ENCODE measurements at places on chromosomes 3 and 15.

DNA sequence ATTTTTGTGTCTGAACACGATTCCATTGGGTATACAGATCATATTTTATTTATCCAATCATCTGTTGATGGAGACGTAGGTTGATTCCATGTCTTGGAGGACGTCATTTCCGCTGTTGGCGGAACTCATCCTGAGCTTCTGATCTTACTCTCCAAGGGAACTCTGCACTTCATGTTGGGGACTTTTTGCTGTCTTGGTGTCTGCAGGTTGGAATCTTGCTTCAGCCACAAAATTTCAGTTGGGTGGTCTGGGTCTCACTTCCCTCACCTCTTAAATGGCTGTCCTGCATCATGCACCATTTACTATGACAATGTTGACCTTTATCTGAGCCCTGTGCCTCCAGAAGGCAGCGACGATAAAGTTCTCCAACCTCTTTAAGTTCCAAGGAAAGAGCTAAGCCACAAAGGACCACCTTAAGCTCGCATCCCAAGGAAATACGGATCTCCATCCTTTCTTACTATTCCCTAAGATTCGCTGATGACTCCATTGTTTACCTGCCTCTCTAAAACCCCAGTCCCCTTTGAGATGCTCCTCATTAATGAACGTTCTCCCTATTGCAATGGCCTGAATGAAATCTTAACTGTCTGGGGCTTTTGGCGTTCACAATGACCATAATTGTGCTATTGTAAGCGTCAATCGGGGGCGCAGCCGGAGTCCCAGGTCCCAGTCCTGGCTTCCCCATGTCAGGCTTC, 23.1 kb upstream of the RNU6-1 start:
- DNase-seq = no peak

- DNase-seq = no peak
These were observed 199.4 kb downstream of the KCNH8 start for GRCh38 chr3:19347671-19348070.

DNA sequence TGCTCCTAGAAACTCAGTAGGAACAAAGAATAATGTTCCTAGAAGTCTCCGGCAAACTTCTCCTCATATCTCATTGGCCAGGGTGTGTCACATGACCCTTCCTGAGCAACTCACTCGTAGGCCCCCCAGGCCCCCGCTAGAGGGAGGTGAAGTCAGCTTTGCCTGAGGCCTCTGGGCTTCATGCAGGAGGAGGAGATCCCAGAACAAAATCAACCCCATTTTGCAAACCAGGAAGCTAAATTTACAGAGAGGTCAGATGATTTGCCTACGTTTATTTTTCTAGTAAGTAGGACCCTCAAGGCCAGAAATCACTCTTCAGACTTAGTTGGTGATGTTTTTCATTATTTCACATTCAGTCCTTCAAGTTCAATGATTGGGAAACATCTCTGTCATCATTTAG, 99.1 kb downstream of the SSR3 start:
- no peak for DNase-seq

GRCh38 chr3:161851941-161852566, 355.4 kb downstream of the OTOL1 start:
- DNase-seq = no peak

DNA sequence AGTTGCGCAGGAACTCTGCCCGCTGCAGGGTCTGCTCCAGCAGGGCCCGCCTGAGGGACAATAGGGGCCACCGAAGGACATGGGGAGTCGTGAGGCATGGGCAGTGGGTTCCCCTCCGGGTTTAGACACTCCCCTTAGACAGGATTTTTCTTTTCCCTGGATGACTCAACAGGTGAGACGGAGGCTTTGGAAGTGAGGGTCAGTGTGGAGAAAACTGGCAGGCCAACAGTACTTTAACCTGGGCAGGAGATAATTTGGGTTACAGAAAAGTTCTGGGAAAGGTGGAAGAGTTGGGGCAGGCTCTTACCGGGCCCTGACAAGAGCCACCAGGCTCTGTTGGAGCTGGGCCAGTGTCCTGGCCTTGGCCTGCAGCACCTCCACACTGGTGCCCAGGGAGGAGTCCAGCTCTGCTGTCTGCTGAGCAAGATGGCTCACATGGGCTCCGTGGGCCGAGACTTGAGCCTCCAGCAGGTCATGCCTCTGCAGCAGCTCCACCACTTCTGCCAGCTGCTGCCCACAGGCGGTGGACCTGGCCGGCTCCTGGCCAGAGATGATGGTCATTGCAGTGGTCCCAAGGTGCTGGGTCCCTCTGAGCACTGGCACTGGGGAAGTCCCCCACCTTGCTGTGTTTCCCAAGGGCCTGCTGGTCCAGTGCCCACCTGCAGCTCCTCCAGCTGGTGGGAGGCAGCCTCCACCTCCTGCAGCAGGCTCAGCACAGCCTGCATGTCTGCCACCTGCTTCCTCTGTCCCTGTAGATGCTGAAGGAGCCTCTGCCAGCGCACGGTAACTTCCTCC, 11.0 kb downstream of the SPTBN5 start:
- no peak for DNase-seq

GRCh38 chr3:55716044-55716443, 228.9 kb upstream of the WNT5A start:
- no peak for DNase-seq

GRCh38 chr15:28885630-28886430, at the start of gene APBA2:
TSS of gene APBA2 (plus strand) at chr15:28885974. CDS start at chr15:29053885, 167,911 bp downstream.
- DNase-seq = peak; percentile 75

GRCh38 chr3:31472479-31473390, 60.0 kb upstream of the STT3B start:
- peak; percentile 71 for DNase-seq

DNA sequence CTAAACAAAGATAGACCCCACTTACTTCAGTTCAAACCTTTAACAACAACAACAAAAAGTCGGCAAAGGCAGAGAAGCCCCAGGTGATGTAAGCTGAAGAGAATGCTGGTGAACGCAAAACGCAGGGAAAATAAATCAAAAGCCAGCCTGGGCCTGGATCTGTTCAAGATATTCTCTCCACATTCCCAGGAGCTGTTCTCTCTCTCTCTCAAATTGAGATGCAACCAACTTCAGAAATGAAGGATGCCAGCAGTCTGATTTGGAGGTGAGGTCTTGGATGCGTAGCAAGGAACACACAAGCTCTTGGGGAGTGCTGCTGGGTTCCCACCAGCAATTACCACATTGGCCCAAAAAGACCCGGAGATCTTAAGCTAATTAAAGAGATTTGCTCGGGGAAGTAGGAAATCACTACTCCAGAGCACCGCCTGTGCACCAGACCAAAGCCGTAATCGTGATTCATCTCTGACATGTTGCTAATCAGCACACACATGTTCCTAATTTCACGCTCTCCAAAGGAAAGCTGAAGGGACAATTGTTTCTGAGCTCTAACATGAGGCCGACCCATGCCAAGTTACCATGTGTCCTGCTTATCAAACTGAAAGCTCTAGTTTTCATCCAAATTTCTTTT, 37.1 kb downstream of the IL17RD start:
- DNase-seq = no peak

DNA sequence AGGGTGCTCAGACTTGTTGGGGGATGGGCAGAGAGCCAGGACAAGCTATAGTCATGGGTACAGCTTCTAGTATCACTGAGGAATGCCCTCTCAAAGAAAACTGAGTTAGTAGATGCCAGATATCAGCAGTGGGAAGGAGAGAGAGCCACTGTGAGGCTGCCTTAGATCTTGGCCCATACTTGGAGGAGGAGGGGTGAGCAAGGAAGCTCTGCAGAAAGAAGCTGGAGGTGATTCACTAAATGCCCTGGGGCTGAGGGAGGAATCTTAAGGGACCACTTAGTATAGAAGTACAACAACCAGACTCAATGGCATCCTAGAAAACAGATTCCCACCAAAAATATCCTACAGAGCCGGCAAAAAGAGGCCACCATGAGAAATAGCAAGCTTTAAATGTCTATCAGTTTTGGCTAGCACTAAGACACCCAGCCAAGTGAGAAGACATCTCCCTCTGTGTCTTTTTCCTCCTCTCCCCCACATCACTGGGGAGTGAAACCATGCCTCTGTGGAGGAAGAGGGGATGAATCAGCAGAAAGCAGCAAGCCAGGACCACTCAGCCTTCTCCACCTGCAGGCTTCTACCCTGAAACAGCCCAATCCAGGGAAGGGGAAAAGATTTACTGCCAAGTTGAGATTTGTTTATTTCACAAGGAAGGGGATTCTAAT, 282.5 kb upstream of the STT3B start:
- no peak for DNase-seq
